SK-N-SH (cell line): ENCODE measurements at places on chromosomes 12 and 14.

DNA sequence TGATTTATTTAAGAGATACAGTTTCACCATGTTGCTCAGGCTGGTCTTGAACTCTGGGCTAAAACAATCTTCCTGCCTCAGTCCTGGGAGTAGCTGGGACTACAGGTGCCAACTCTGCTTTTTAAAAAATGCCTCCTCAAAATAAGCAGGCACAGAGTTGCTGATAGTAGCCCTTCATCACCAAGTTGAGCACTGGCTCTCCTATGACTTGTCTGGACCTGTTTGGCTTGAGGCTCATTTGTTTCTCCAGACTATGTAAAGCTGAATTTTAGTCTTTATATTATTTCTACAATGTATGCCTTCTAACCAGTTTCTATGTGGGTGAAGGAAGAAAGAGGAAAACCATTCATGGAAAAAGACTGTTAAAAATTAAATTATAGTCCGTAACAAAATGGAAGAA lies 39.5 kb upstream of the RAD51AP1 start:
- DNase-seq, result no peak

- no peak for DNase-seq
Observed at GRCh38 chr14:79256380-79256779, 954.9 kb downstream of the DIO2 start.

DNA sequence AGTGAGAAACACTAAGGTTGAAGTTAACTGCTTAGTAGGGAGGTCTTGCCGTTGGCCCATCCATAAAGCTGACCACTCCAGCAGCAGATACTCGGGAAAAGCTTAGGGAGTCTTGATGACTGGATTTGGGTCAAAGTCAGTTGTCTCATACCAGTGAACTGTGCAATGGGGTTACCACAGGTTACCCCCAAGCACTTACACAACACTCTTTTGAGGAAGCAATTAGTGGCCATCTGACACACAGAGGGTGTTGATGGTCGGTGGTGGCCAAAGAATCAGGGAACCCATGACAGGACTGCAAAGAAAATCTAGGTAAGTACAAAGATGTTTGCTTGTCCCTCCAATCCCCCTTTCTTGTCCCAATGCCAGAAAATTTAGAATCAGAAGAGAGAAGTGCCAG lies 410.2 kb downstream of the APAF1 start:
- DNase-seq, result no peak

DNA sequence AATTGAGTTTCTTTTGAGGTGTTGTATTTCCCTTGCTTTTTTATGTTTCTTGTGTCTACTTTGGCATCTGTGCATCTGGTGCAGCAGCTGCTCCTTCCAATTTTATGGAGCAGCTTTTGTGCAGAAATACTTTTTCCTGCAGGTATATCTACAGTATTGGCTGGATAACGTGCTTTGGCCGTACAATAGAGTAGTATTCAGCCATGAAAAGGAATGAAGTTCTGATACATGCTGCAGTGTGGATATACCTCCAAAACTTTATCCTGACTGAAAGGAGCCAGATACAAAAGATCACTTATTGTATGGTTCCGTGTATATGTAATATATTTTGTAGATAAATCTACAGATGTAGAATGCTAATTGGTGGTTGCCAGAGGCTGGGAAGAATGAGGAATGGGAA lies 74.6 kb downstream of the ERC1 start:
- no peak for DNase-seq

DNA sequence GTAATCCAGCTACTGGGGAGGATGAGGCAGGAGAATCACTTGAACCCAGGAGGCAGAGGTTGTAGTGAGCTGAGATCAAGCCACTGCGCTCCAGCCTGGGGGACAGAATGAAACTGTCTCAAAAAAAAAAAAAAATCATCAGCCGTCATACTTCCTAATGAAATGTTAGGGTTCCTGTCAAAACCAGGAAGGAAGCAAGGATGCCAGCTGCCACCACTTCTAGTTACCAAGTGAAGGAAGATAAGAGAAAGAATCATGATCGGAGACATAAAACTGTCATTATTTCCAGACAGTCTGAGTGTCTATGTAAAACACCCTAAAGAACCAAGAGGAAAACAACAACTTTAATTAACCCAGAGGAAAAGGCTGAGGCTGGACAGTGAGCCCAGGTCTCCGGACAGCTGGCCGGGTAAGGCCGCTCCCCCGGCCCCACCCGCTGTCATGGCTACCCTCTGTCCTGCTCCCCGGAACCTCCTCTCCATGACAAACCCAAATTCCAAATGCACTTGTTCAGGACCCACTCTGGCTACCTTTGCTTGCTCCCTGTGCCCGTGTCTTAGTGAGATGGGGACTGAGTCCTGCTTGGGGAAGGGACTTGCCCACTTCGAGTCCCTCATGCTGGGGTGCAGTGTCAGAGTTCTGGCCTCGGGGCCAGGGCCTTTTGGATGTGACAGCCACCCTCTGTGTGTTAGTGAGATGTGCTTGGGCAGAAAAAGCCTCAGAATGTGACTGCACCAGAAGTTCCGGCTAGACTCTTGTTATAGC lies 29.0 kb downstream of the SLC6A12 start:
- no peak for DNase-seq

DNA sequence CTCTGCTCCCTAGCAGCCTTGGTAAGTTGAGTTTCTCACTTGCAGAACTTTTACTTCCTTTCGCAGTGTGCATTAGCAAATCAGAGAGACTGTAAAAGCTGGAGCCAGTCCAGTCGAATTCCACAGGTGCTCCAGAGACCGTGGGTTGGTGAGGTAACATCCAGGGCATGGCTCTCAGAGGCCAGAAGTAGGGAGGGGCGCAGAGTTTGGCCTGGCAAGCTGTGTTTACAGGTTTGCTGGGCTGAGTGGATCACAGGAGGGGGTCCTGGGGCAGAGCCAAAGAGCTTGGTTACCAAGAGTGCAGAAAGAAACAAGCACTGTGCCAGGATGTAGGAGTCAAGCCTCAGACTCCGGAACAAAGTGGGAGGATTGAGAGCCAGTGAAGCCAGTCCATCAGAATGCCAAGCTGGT lies 10.2 kb upstream of the BHLHE41 start:
- DNase-seq, result no peak

DNA sequence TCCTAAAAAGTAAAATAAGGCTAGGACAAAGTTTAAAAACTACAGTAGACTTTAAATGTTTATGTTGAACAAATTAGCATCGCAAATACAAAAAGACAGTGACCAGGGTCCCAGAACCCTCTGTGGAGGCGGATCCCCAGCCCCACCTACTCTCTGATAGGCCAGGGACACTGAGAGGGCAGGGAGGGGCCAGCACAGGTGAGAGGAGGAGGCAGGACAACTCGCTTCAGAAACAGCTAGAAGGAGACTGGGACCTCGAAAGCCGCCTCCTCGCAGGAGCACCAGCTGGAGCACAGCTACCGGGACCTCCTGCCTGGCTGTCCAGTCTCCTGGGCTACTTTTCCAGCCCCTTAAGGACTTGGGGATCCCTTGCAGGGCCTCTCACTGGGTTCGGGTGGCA lies 992 bp downstream of the DNAH10 start:
- no peak for DNase-seq

GRCh38 chr14:64119500-64119899 lies 174.7 kb downstream of the ESR2 start:
- no peak for DNase-seq

DNA sequence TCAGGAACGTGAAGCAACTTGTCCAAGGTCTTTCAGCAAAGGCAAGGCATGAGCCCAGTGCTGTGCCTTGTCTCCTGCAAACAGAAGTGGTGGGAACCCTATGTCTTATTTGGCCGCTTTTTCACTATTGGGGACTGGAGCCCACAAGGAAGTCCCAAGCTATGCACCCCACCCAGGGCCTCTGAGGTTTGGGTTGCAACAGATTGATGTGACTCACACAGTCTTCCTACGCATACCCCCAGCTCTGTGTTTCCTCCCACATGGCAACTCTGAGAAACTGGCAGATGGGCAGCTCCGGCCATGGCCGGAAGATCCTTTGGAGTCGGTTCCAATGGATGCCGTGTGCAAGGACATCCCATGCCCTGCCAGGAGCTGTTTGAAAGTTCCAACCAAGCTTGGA lies 28.3 kb upstream of the CMKLR1 start:
- no peak for DNase-seq

GRCh38 chr12:45612044-45612794 lies 117.3 kb upstream of the ARID2 start:
- no peak for DNase-seq

DNA sequence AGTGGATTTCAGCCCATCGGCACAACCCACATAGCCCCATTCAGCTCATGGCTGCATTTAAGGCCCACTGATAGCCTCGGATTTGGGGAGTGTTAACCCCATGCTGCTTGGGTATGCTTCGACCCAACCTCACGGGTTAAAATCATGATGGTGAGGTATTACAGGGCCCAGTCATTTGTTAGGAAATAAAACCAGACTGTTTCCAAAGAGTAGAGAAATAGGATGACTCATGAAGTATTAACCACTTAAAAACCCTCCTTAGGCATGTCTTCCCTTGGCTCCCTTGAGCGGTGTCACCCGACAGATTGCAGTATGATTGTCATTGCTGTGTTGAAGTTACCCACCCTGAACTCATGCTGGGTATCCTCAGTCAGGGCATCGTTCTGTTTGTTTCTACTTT lies 289.1 kb downstream of the CACNA1C start:
- DNase-seq, result no peak

DNA sequence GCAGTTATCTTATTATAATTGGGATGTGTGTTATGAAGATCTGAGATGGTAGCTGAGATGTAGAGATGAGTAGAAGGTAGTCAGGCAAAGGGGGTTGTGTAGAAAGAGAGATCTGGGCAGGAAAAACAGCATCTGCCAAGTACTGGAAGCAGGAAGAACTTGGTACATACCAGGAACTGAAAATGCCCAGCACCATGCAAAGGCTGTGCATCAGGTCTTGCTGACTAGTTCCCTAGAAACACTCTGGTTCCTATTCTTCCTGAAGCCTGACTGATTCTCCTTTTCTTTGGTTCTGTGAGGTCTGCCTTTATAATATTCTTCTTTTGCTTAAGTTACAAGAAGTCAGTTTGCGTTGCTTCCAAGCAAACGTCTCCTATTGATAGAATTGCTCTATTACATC lies 6.7 kb upstream of the NFATC4 start:
- no peak for DNase-seq

GRCh38 chr12:111428728-111429175 lies 23.0 kb downstream of the SH2B3 start:
- DNase-seq, result no peak

GRCh38 chr14:79136071-79137044 lies 966.2 kb downstream of the NRXN3 start:
- no peak for DNase-seq

- DNase-seq, result peak; percentile 33
Observed at GRCh38 chr12:25130741-25131188, 64.2 kb downstream of the DNAI7 start.

GRCh38 chr14:67917006-67917405 lies 97.4 kb downstream of the RAD51B start:
- no peak for DNase-seq

- no peak for DNase-seq
Observed at GRCh38 chr14:74218462-74218861, 20.8 kb upstream of the VSX2 start.

DNA sequence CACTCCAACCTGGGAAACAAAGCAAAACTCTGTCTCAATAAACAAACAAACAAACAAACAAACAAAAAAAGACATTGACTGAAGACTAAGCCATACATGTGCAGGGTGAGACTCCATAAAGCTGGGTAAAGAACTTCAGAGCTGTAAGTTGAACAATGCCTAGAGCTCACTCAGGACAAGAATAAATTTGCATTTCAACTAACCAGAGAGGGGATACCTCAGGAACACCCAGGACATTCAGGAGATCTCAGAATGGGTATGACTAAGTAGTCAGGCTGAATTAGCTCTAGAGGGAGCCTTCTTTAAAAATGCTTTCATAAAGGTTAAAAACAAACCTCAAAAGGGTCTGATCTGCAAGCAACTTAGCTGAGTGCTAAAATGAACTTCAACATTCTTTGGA lies 267.7 kb upstream of the DIO3 start:
- no peak for DNase-seq

GRCh38 chr12:122788387-122788786 lies 14.0 kb downstream of the CCDC62 start:
- no peak for DNase-seq

DNA sequence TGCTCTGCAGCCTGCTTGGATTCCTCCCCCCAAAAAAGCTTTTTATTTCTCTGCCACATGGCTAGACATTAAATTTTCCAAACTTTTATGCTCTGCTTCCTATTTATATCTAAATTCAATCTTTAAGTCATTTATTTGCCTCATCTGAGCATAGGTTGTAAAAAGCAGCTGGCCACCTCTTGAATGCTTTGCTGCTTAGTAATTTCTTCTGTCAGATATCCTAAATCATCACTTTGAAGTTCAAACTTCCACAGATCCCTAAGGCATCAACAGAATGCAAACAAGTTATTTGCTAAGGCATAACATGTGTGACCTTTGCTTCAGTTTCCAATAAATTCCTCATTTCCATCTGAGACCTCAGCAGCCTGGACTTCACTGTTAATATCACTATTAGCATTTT lies 209.6 kb downstream of the FSCB start:
- DNase-seq, result no peak

DNA sequence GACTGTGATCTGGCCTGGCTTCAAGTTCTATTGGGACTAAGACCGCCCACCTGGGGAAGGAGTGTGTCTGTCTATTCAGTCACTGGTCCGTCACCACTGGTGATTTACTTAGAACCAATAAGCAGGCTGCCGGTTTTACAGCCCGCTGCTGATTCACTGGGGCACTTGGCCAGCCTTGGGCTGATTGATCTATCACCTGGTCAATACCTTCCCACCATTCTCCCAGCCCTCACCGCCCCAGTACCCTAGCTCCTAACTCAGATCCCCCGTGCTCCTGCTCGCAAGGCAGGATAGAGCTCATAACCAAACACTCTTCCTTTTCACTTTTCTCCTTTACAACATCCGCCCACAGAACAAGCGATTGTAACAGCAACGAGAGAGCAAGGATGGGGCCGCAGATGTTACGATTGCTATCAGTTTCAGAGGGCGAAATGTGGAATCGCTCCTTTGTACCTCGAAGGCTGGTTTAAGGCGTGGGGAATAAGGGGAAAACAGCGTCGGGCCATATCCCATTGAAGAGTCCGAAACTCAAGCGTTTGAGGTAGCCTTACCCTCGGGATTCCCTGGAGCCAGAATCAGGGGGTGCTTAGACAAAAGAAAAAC lies 672 bp downstream of the RDH11 start:
- peak; percentile 80 for DNase-seq

DNA sequence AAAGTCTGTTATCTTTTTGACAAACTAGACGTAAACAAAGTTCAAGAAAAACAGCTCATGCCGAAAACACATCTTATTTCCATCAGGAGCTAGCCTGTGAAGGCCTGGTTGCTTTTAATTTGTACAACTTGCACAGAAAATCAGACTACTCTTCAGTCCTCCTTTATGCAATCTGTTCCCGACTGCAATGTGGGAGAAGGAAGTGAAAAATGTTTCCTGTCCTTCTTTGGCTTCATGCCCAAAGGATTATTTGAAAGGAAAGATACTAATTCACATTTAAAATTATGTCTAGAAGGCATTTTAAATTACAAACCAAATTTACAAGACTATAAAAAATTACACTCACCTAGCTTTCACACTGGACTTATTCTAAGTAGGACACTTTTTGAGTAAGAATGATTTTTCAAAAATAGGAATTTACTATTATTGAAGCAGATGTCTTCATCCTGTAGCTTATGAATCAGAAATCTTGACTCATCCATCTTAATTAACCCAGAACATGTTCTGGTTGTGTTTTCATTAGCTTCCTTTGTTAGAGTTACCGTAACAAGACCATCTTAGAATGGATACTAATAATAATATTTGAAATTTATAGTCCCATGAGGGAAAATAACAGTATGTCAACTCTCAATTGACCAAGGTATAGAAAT lies 272.6 kb downstream of the PRKD1 start:
- no peak for DNase-seq
